NCI-H2107 (cell line): ENCODE measurements at places on chromosomes 2 and 18.

GRCh38 chr2:223078482-223078881 lies 26.5 kb downstream of the KCNE4 start:
- no peak for DNase-seq

DNA sequence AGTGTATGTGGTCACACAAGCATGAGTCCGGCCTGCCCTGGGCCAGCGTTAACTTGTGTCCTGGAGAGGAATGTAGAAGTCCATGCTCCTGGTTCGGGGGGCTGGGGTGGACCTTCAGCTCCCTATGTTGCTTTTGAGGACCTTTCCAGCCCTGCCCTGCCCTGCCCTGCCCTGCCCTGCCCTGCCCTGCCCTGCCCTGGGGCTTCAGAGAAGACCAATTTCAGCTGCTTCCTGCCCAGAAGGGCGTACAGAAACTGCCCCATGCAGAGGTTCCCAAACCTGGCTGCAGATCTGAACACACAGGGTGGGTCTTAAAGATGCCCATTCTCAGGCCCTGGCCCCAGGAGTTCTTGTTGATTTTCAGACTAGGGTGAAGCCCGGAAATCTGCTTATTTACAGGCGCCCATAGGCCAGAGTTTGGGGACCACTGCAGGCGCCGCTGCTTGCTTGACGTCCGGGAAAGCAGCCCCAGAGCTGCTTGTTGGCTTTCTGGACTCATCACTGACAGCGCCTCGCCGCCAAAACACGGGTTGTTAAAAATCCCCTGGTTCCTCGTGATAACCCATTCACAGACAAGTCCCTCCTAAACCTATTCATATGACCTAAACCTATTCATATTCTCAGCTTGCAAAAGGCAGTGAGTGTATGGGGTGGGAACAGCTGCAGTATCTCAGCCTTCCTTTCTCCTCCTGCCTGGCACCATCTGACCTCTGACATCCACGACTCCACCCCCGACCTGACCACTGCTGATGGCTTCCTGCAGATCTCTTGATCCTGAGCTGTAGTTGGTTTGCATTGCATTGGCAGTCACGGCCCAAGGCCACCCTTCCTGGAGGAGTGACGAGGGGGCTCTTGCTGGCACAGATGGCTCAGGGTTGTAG lies 198.3 kb downstream of the GLI2 start:
- no peak for DNase-seq

GRCh38 chr2:36889795-36890194 lies 76.5 kb downstream of the STRN start:
- no peak for DNase-seq

- DNase-seq: no peak
Observed at GRCh38 chr2:154794406-154794805, 95.9 kb downstream of the KCNJ3 start.

DNA sequence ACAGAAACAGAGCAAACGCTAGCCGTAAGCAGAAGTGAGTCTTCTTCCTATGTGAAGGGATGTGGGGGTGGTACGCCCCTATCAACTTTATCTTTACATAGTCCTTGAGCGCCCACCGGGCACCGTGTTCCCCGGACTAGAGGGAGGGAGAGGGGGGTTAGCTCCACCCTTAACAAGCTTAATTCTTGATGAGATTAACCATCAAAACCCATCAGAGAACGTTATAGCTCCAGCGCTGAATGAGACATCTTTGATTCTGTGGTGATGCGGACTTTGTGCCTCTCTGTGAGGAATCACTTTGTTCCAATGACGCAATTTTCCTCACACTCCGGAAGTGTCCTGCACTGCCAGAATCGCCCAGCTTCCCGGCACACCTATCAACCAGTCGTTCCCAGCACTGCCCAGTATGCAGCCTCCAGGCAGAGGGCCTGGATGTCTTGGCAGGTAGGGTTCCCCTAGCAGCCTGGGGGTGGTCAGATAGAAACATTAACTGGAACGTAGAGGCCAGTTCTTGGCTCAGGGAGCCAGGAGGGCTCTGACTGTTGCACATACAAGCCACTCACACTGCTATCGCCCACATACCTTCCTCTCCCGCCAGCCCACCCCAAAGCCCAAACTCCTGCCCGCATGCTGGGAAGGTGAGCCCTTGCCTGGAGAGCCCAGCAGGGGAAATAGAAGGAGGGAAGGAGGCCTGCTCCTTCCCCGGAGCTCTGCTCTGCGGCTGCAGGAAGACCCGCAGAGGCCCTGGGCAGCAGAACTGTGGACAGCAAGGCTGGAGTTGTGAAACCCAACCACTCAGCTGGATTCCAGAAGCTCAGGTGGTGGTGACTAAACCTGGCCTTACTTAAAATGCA lies 1.9 kb upstream of the ODC1 start:
- no peak for DNase-seq

GRCh38 chr2:204892506-204893255 lies 347.4 kb downstream of the PARD3B start:
- no peak for DNase-seq
